Calu3 (cell line): ENCODE measurements at places on chromosomes 1 and 21.
A peak's percentile ranks its signal among the peaks of the same experiment; 100 is the strongest.

- DNase-seq, result peak; percentile 17
Observed at GRCh38 chr1:77412069-77412819, 130.4 kb downstream of the AK5 start.

DNA sequence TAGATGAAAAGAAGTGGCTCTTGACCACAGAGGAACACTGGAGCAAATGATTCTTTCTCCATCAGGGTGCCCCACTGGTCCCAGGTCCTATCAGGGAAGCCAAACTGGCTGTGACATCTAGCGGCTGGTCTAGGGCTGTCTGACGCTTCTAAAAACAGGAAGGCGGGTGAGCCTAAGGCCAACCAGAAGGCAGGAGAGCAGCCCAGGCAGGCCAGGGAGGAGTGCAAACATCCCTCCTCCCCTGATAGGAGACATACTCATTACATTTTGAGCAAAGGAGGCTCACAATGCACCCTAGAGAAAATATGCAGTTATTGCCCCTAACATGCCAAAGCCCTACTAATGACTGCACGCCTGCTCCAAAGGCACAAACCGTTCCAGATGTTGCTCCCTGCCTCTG lies 10.4 kb upstream of the FOXE3 start:
- no peak for DNase-seq

GRCh38 chr1:151131701-151132334 lies 14.6 kb downstream of the SEMA6C start:
- peak; percentile 24 for DNase-seq

- DNase-seq, result no peak
Observed at GRCh38 chr1:90716552-90717355, at the start of gene BARHL2. TSS of gene BARHL2 (minus strand) at chr1:90717302. CDS start at chr1:90717195, 107 bp downstream.

DNA sequence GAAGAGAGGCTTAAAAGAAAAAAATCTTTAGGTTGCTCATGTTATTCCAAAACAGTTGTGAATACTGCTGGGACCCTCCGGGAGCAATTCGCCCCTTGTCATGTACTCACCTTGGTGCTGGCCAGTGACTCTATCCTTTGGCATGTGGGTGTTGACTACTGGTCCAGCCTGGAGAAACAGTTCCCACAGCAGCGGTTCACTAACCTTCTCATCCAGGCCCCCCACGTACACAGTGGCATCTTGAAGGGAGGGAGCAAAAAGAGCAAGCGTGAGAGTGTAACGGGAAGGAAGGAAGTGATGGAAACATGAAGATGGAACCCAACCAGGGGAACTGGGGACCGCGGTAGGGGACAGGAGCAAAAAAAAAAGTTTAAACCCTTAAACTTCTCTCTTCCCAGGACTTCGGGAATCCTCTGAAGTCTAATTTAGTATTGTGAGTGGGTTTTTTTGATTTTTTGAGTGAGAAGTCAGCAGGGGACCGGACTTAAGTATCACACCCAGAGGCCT lies 494 bp downstream of the SF3B4 start:
- no peak for DNase-seq

DNA sequence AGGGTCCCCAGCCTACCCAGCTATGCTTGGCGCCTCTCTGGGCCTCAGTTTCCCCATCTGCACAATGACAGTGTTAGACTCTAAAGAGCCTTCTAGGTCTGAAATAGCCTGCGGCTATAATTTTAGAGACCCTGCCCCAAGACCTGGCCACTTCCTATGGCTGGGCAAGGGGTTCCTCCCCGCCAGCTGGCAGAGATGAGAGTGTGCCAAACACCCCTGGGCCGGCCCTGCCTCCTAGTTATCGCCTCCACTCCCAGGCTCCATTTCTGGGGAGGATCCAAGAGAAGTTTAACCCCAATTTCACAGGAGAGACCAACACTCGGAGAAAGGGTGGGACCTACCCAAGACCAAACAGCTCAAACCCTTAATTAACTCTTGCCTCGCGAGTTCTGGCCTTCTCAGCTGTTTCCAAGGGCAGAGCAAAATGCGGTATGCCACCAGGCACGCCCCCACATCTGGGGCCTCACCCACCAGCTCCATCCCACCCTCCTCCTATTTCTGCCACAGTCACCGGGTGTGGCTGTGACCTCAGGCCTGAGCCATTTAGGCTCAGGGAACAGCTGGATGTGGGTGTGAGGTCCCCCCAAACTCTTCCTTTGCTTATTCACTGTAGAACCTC lies 35.7 kb downstream of the TTC39A start:
- DNase-seq, result no peak

GRCh38 chr1:164858096-164858632 lies 299.2 kb downstream of the PBX1 start:
- DNase-seq, result no peak

DNA sequence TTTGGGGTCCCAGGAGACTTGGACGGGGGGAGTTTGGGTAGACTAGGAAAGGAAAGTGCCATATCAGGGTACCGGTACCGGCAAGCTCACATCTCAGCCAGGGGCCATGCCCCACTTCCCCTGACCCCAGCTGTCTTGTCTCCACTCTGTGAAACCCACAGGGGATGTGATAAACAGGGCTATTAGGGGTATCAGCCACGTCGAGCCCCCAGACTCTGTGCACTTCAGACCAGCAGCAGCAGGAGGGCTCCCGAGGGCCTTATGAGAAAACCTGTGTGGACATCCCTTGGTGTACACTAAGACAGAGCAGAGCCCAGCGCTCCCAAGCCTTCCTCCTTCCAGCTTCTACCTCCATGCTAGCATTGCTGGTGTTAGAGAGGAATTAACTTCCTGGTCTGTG lies 46.3 kb downstream of the TNNT2 start:
- no peak for DNase-seq

- no peak for DNase-seq
Observed at GRCh38 chr1:186634511-186634910, 45.7 kb downstream of the PTGS2 start.

DNA sequence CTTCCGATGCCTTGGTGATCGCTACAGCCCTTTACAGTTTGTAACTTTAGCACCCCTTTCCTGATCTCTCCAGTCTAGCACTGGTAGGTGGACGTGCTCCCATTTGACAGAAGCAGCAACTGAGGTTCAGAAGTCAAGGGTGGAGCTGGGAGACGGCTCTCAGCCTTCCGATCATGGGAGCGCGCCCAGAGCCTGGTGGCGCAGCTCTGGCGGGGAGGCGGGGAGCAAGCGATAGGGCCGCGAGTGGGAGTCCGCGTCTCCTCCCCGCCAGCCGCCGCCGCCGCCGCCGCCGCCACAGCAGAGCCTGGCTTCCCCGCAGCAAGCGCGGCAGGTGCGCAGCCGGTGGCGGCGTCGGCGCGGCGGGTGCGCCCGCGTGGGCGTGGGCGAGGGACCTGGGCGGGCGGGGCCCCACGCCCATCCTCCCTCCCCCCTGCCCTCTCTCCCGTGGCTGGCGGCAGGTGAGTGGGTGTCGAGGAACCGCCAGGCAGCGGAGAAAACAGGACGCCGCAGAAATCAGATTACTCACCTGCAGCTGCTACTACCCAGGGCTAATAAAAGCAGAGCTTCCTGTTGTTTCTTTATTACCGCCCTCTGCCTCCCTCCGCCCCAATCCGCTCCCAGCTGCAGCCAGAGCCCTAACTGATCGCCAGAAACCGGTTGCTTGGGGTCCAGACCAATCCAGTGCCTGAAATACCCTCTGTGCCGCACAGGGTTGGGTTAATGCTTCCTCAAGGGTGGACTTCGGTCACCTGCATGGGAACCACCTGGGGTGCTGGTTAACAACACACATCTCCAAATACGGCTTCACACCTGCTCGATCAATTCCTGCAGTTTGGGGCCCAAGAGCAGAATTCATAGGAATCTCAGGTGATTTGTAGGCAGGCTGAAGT lies 60.2 kb upstream of the ID3 start:
- DNase-seq, result peak; percentile 38

- no peak for DNase-seq
Observed at GRCh38 chr1:49197081-49197480, 420.4 kb upstream of the BEND5 start.

DNA sequence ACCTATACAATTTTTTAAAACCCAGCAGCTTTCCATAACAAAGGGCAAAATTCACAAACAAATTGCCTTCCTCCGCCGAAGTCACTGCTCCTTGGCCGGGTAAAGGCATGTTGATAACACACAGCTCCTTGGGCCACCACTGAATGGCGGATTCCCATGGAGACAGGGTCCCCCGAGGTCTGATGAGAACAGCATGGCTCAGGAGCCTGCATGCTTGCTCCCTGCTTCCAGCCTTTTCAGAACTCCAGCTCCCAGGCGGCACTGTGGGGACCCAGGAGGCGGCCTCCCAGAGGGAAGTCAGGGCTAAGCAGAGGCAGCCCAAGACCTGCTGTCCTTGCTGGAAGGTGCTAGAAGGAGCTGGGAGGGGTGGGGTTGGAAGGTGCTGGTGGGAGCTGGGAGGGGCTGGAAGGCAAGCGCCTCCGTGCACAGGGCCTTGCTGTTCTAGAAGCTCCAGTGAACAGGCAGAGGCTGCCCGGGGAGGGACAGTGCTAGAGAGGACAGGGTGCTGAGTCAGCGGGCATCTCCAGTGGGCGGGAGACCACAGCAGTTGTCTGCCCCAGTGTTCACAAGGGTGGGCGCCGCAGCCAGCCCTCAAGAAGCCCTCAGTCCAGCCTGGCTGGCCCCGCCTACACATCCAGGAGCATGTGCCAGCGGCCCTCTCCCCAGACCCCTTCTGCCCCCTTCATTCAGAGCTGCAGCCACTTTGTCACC lies 35.1 kb downstream of the PRDM16 start:
- DNase-seq, result no peak

- peak; percentile 37 for DNase-seq
Observed at GRCh38 chr1:222068937-222069336, 327.0 kb upstream of the DUSP10 start.

DNA sequence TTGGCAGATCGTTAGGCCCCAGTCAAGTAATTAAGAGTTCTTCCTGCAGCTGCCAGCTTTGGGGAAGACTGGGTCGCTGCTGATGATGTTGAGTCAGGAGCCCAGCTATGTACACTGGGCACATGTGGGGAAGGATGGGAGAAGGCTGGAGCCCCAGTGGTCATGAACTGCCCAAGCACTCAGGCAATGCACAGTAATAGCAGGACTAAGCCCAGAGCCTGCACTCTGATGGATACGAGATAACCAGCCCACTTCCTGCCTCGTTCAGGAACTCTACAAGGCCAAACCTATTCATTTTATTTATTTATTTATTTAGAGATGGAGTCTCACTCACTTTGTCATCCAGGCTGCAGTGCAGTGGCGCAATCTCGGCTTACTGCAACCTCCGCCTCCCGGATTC lies 81.1 kb upstream of the BTG3 start:
- no peak for DNase-seq

GRCh38 chr1:185790194-185790735 lies 56.1 kb downstream of the HMCN1 start:
- no peak for DNase-seq

GRCh38 chr1:183023146-183023600 lies at the start of gene LAMC1:
TSS of gene LAMC1 (plus strand) at chr1:183023420. CDS start at chr1:183023717, 297 bp downstream.
- peak; percentile 96 for DNase-seq

DNA sequence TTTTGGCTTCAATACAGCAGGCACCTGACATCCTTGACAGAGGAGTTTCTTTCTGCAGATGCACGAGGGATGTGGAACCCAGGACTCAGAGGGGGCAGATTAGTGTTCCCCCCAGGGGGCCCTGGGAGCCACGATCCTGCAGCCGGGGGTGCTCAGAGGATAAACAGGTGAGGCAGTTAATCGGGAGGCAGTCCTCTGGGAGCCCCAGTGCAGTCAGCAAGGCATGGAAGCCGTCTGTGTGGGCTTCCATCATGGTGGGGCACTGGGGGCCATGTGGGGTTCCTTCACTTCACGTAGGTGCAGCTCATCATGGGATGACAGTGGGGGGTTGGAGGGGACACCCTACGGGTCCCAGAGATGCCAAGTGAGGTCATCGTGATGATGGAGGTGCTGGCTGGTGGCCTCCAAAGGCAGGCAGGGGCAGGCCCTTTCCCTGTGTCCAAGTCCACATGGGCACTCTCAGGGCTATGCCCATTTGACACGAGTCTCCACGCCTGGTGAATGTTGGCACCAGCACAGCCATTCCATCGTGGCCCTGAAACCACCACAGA lies 59.3 kb upstream of the ABCG1 start:
- no peak for DNase-seq

DNA sequence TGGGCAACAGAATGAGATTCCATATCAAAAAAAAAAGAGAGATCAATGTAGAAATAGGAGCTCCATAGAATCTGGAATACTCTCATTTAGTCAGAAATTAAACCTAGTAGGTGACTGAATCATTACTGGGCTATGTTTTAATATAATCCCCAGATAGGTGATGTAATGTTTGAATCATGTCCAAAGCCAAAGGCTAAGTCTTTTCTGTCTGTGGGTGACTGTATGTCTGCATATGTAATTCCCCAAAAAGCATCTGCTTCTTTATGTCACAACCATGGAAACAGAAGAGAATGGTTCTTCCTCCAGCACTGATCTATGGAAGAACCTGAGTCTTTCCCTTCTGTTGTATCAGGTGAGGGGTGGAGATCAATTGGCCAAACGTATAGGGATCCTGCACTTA lies 5.8 kb downstream of the LAMC2 start:
- no peak for DNase-seq
